ENCODE measurements at places on chromosomes 6 and 20.

DNA sequence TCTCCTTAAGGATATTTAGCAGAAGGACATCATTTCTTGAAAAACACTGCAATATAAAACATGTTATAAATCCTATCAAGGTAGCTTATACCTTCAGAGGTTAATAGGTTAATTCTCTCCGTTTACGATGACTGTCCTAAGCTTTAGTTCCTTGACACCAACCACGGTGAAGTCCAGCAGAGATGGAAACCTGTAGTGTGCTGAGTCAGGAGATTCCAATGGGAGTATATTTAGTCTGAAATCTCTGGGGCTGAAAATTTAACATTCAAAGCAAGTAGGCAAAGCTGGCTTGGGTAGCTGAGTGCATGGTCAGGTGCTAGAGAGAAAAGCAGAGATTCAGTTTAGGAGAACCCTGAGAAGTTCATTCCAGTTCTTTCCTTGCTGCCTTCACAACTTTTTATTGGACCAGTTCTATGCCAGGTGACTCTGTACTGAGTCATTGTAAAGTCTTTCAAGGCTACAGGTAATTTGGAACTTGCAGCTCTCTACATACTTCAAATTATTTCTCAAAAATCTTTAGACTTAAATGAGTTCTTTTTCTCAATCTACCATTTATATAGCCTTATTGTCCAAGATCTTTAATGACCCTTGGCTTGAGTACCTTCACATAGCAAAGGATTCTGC is 1009.4 kb upstream of the FLRT3 start:
- no peak for DNase-seq

DNA sequence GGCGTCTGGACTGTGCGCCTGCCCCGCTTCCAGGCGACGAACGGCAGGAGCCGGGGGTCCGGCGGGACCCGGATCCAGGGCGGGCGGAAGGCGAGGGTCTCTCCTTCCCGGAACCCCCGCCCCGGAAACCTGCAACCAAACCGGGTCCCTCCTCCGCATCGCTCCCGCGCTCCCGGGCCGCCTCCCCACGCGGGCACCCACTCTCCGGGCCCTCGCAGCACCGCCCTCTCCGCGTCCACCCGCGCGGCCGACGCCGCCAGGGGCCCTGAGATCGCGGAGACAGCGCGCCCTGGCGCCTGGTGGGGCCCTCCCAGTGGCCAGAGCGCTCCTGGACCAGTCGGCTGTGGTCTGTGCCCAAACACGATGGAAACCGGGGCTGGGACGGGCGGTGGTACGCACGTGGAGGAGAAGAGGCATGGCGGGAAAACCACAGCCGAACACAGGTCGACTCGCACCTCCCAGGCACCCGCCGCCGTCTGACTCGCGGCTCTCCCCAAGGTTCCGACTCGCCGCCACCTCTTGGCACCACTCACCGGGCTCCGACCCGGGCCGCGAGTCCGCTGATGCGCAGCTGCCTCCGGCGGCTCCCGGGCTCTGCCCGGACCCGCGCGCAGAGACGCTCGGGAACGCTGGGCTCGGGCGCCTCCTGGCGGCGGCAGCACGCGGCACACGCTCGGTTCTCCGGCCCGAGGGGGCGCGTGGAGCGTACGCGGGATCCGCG is 7.9 kb downstream of the NKX2-2 start:
- DNase-seq = peak; percentile 29

- DNase-seq = no peak
Observed at GRCh38 chr20:24968278-24968800, 19.3 kb downstream of the CST7 start.

GRCh38 chr20:47708953-47709833 is 76.1 kb downstream of the SULF2 start:
- no peak for DNase-seq

GRCh38 chr6:44262467-44263353 is 2.6 kb downstream of the NFKBIE start:
- no peak for DNase-seq

GRCh38 chr6:155352811-155353210 is 38.5 kb upstream of the TFB1M start:
- DNase-seq = peak; percentile 83

DNA sequence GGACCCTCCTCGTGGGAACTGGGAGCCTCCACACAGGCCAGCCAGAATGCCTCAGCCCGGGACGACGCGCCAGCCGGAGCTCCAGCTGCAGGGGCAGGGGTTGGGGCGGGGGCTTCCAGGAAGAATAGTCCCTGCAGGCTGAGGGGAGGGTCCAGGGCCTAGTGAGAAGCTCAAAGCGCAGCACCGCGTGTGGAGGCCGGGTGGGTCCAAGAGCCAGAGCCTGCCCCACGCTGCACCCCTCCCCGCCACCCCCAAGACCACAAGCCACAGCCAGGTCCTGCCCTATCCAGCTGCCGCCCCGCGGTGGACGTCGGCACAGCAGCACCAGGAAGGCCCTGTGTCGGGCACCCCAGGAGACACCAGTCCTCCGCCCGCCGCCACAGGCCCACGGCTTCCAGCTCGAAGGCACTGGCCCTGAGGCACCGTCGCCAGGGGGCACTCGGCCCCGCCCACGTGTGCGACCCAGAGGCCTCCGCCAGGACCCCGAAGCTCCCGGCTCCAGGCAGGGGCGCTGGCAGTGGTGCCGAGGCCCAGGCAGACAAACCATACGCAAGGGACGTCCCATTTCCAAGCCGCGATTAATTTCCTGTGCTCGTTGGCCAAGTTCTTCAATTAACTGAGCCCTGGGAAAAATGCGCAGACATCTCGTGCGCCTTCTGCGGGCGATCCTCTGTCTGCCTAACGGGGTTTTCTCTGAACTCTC is 19.5 kb downstream of the KCNQ2 start:
- DNase-seq = no peak

DNA sequence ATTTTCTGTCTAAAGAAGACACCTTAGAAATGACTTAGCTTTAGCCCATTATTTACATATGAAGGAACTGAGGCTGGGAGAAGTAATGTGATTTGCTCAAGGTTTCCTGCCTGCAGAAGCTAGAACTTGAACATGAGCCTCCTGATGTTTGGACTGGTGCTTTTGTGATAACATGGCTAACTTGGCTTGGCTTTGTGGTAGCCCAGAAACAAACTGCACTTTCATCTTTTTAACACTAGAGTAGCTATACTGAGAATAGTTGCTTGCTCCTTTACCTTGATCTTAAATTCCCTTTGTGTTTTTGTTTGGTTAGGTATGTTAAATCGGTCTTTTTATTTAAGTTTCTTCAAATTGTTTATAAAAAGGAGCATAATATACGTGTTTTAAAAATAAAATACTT is 163.5 kb upstream of the MANEA start:
- DNase-seq = no peak

- DNase-seq = no peak
Observed at GRCh38 chr6:150361876-150362275, 6.9 kb upstream of the IYD start.

GRCh38 chr6:65876668-65877067 is 169.6 kb upstream of the EYS start:
- DNase-seq = no peak

DNA sequence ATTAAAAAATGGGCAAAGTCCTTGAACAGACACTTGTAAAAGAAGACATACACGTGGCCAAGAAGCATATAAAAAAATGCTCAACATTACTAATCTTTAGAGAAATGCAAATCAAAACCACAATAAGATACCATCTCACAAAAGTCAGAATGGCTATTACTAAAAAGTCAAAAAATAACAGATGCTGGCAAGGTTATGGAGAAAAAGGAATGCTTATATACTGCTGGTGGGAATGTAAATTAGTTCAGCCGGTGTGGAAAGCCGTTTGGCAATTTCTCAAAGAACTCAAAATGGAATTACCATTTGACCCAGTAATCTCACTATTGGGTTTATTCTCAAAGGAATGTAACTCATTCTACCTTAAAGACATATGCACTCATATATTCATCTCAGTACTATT is 166.6 kb downstream of the KHDC1L start:
- DNase-seq = peak; percentile 66

GRCh38 chr20:25532015-25532751 is 53.1 kb downstream of the NINL start:
- DNase-seq = no peak

GRCh38 chr6:142331601-142332000 is 29.8 kb downstream of the ADGRG6 start:
- no peak for DNase-seq

GRCh38 chr6:40196135-40196518 is 261.9 kb upstream of the MOCS1 start:
- no peak for DNase-seq

GRCh38 chr20:44632103-44632752 is 19.3 kb downstream of the ADA start:
- DNase-seq = no peak

DNA sequence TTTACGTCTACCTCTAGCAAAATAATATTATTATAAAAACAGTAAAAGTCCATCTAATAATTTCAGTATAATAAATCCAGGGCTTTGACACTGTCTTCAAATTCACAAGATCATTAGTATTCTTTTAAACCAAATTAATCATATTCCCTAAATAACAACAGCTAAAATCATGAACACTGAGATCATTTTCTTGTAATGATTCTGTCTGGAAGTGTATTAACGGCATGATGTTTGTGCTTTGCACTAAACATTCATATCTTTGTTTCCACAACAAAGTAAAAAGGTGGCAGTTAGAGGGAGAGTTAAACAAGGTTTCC is 18.8 kb downstream of the HIVEP2 start:
- DNase-seq = no peak

DNA sequence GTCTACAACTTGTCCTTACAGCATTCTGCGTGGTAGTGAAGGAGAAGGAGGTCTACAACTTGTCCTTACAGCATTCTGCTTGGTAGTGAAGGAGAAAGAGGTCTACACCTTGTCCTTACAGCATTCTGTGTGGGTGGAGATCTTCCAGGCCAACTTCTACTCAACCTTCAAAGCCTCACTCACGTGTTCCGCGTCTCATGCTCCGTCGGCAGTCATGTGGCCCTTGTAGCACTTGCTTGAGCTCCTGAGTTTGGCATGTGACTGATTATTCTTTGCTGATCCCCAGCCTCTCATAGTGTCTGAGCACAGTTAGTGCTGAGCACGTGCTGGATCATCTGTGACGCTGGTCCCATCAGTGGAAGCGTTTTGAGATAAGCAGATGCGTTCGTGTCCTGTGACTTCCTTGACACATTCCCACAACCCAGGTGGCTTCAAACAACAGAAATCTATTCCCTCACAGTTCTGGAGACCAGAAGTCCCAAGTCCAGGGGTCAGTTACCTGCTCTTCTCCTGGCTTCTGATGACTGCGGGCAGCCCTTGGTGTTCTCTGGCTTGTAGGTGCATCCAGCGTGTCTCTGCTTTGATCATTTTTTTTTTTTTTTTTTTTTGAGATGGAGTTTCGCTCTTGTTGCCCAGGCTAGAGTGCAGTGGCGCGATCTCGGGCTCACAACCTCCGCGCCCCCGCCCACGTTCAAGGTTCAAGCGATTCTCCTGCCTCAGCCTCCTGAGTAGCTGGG is 2.6 kb downstream of the SS18L1 start:
- DNase-seq = no peak

DNA sequence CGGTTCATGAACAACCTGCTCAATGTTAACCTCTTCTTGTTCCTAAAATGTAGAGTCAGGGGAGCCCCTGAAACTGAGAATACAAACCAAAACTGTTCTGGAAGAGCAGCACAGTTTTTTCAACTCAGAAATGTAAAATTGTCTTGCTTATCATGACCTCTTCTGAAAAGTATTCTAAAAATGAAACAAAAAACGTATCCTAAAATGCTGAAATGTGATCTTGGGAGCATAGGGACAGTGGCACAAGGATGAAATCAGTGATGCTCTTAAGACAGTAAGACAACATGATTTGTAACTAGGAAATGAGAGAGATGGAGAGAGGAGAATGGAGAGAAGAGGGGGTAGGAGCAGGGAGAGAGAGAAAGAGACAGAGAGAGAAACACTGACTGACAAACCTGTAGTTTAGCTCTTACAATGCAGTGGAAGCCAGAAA is 27.5 kb downstream of the NCOA7 start:
- DNase-seq = peak; percentile 38

DNA sequence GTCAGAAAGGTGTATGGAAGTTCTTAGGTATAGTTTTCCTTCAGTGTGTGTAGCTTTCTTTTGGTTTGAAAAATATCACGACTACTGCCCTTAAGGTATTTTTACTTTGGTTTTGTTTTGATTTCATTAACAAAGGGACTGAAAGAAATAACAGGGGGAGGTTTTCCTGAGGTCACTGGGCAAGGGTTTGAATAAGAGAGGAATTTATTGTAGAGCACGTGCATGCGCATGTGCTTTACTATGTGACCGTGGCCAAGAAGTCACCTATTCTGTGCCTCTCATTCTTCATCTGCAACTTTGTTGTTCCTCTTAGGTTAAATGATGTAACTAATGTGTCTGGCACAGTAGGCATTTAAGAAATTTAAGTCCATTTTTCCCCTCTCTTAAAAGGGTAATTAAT is 4.1 kb upstream of the MAN1A1 start:
- no peak for DNase-seq

- peak; percentile 79 for DNase-seq
Observed at GRCh38 chr20:3687655-3688054, 5.8 kb upstream of the ADAM33 start.

- no peak for DNase-seq
Observed at GRCh38 chr6:98787961-98788360, 46.4 kb upstream of the POU3F2 start.

- DNase-seq = peak; percentile 70
Observed at GRCh38 chr6:85065831-85066230, 301.4 kb upstream of the TBX18 start.

DNA sequence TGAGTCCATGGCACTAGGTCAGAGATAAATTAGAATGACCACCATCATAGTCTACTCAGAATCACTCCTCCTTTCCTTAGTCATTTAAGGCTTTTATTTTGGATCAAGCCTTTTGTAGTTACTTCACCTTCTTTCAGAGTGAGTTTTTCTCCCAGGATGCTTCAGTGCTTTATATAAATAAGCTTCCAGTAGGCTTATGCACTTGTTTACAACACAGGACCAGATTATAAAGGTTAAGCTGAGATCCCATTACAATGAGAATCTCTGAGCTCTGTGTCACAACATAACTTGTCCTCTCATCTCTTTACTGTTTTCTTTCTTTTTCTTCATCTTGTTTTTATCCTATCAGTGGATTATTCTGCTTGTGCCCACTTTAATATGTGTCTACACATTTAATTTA is 47.9 kb downstream of the CEP57L1 start:
- no peak for DNase-seq

GRCh38 chr6:110486756-110487155 is 10.3 kb upstream of the SLC22A16 start:
- DNase-seq = no peak

- no peak for DNase-seq
Observed at GRCh38 chr6:21166754-21167153, 426.8 kb upstream of the SOX4 start.

Data from AG10803 (cell line).